ENCODE measurements at places on chromosomes 5 and 9.
A peak's percentile ranks its signal among the peaks of the same experiment; 100 is the strongest.

DNA sequence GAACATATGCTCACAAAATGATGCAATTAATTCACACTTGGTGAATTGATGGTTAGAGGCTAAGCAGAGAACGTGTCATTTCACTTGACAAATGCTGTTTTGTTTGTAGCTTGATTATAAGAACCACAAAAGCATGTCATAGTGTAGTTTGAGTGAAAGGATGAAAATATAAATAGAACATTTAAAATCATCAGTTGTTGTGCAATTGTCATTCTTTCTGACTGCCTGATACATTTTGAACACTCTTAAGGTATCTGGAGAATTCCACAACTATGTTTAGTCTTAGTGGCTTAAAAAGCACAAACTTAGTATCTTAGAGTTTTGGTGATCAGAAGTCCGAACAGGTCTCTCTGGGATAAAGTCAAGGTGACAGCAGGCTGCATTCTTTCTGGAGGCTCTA, 129.4 kb downstream of the BASP1 start:
- DNase-seq: no peak

DNA sequence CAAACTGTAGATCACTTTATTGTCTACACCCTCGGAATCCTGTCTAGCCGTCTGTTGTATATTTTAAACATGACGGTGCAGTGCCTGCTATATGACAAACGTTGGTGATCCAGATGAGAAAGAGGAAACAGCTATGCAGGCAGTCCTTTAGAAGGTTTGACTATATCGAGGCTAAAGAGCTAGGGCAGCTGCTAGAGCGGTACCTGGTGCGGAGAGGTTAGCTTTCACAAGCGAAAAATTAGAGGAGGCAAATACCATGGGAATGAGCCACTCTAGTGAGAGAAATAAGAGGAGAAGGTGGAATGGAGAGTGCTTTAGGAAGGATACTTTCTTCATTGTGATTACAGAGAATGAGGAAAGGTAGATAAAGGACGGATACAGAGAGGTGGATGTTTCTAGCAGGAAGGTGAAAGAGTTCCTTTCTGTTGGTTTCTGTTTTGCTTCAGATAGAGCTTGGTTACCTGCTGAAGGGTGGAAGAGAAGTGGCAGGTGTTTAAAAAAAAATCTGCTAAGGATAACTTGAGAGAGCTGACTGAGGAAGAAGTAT, 959 bp upstream of the FBXL17 start:
- no peak for DNase-seq

GRCh38 chr9:4725706-4726442, 15.1 kb downstream of the AK3 start:
- DNase-seq: no peak

GRCh38 chr9:123798195-123798594, 131.7 kb downstream of the DENND1A start:
- no peak for DNase-seq

- DNase-seq: no peak
Observed at GRCh38 chr5:129622531-129622930, 125.4 kb upstream of the MINAR2 start.

- no peak for DNase-seq
Observed at GRCh38 chr5:83162601-83163000, 85.3 kb downstream of the XRCC4 start.

DNA sequence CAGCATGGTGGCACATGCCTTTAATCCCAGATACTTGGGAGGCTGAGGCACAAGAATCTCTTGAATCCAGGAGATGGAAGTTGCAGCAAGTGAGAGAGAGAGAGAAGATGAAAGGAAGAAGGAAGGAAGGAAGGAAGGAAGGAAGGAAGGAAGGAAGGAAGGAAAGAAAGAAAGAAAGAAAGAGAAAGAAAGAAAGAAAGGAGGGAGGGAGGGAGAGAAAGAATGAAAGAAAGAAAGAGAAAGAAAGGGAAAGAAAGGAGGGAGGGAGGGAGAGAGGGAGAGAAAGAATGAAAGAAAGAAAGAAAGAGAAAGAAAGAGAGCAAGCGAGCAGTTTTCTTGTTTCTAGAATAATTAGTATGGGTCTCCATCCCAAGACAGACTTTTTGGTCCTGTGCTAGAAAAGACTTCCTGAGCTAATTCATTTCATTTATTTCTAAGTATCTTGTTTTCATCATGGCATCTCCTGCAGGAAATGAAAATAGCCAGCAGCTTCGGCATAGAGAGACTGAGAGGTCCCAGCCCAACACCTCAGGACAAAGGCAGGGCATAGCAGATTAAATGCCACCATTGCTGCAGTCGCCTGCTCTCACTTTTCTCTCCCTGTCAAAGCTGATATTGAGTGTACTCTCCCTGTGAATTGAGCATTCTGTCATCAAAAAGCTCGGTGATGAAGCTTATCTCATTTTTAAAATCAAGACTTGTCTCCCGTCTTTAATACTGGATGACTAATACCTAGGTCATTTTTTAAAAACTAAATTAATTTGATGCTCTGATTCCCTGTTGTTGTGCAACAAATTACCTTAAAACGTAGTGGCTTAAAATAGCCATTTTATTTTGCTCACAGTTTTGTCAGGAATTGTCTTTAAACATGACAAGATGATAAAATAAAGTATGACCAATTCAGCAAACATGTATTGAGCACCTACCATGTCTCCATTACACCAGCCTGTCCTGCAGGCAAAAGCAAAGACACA, 91.8 kb upstream of the ADRA1B start:
- no peak for DNase-seq

- no peak for DNase-seq
Observed at GRCh38 chr9:112422417-112423148, 42.7 kb downstream of the HSDL2 start.

GRCh38 chr9:99515895-99516656, 294.0 kb downstream of the SEC61B start:
- DNase-seq: no peak

- no peak for DNase-seq
Observed at GRCh38 chr9:120893611-120894307, 16.8 kb upstream of the PHF19 start.

DNA sequence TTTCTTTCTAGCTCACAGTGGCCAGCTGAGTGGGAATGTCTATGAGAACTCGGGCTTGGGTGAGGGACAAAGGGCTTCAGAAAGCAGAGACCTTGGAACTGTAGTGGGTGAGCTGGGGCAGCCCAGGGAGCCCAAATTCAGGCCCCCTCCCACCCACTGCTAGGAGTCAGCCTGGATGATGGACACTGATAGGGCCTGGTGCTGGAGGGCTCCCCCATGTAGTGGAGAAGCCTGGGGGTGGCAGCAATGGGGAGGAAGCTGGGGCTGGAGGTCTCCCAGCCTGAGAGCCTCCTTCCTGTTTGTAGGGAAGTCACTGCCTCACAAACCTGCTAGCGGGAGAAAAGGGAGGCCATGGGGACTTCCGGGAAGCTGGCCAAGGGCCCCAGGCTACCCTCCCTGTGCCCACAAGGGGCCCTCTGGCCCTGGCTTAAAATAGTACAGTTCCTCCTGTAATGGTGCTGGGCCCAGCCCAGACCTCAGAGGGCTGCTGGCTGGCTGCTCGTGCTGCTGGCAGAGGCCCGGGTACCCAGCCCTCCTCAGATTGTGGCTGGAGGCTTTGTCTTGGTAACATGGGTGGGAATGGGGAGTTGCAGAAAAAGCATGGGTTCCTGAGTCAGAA, 6.3 kb upstream of the NR5A1 start:
- peak; percentile 81 for DNase-seq

GRCh38 chr5:177514541-177514940, 2.2 kb downstream of the DDX41 start:
- no peak for DNase-seq

DNA sequence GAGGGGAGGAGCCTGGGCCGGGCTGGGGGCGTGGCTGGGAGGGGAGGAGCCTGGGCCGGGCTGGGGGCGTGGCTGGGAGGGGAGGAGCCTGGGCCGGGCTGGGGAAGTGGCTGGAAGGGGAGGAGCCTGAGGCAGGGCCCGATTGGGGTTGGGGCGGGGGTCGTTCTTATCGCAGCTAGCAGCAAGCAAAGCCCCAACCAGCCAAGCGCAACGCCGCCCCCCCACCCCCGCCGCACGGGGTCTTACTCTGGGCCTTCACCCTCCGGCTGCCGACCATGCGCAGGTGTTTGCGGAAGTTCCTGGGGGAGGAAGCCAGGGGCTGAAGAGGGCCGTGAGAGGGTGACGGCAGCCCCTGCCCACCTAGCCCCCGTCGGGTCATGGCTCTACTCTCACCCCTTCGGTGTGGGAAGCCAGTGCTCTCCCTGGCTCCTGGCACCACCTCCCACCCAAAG, 5.0 kb downstream of the NSMF start:
- DNase-seq: no peak

- no peak for DNase-seq
Observed at GRCh38 chr9:125893277-125893676, 146.1 kb downstream of the PBX3 start.

DNA sequence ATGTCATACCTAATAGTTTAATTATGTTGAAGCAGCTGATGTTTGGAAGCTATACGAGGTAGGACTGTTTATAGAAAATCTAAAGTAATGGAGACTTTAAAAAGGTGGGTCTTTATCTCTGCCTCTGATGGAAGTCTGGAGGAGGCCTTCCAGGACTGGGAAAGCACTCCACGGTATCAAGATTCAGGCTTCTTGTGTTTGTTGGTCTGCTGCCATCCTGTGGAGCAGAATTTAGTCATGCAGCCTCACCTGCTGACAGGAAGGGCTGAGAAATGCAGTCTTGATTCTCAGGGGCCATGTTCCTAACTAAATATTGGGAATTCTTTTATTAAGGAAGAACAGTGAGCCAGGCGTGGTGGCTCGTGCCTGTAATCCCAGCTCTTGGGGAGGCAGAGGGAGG, 15.9 kb downstream of the SPDL1 start:
- DNase-seq: no peak

DNA sequence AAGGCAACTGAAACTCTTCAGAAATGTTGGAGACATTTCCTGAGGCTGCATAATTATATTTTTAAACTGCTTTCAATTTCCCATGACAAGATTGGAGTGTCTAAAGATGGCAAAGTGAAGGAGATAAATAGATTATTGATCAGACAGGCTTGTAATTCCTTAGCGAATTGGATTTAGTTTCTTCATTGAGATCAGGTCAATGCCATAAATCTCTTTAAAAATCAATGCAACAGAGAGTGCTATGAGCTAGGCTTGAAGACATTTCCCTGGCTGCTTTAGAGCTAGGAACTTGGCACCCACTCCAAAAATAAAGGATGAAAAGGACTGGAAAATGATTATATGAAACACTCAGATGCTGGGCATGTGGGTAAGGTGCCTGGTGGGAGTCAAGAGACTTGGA, 828.4 kb downstream of the TLR4 start:
- no peak for DNase-seq

DNA sequence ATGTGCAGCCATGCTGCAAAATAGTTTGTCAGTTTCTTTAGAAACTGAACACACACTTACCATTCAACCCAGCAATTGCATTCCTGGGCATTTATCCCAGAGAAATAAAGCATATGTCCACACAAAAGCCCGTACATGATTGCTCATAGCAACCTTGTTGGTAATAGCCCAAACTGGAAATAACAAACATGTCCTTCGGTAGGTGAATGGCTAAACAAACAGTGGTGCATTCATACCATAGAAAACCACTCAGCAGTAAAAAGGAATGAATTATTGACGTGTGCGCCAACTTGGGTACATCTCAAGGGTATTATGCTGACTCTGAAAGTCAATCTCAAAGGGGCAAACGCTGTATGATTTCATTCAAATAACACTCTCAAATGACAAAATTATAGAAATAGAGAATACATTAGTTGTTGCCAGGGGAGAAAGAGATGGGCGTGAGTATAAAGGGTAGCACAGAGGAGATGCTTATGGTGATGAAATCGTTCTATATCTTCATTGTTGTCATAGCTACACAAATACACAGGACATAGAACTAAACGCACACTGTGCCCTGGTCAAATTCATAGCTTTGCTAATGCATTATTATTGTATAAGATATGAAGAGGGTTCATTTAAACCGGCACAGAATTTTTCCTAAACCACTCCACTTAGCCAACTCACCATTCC, 58.2 kb downstream of the DRD1 start:
- no peak for DNase-seq

- no peak for DNase-seq
Observed at GRCh38 chr9:32875748-32876147, 92.4 kb downstream of the TMEM215 start.
